ENCODE measurements at places on chromosomes 2 and 18.

GRCh38 chr2:8357738-8358518, 323.9 kb upstream of the ID2 start:
- DNase-seq = peak; percentile 7

DNA sequence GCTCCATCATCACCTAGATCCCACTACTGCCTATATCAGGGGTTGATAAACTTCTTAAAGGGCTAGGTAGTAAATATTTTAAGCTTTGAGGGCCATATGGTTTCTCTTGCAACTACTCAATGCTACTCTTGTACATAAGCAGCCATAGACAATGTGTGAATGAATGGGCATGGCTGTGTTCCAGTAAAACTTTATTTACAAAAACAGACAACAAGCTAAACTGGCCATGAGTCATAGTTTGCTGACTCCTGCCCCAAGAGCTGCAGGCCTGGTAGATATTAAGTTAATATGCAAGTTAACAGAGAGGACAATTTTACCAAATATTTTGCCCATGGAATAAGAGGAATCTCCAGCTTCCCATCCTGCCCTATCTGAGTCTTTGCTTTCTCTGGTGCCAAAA, 29.8 kb upstream of the MYO3B start:
- no peak for DNase-seq

DNA sequence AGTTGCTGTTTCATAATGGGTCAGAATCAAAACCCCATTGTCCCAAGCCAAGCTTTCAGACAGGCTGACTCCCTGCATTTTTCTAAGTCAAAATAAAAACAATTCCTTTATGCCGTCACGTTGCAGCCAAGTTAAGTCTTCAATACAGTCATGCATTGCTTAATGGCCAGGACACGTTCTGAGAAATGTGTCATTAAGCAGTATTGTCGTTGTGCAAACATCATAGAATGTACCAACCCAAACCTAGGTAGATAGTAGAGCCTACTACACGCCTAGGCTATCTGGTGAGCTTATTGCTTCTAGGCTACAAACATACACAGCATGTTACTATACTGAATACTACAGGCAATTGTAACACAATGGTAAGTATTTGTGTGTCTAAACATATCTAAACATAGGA, 160.4 kb upstream of the FOSL2 start:
- no peak for DNase-seq

GRCh38 chr2:42755191-42755880, 8.6 kb downstream of the OXER1 start:
- DNase-seq = peak; percentile 75

DNA sequence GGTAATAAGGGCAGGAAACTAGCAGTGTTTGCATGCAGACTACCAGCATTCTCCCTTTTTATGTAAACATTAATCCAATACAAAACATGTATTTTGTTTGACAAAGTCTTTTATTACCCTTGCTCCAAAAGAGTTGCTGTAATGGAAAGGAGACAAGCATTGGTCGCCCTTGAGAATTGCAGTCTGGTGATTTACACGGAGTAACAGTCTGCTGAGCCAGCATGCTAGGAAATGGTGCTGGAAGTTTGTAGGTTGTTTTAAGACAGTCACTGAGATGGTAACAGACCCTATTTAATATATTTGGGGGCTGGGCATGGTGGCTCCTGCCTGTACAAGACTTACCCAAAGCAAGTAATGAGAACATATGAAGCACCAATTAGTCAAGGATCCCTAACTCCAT, 2.8 kb upstream of the PRKCE start:
- DNase-seq = no peak

DNA sequence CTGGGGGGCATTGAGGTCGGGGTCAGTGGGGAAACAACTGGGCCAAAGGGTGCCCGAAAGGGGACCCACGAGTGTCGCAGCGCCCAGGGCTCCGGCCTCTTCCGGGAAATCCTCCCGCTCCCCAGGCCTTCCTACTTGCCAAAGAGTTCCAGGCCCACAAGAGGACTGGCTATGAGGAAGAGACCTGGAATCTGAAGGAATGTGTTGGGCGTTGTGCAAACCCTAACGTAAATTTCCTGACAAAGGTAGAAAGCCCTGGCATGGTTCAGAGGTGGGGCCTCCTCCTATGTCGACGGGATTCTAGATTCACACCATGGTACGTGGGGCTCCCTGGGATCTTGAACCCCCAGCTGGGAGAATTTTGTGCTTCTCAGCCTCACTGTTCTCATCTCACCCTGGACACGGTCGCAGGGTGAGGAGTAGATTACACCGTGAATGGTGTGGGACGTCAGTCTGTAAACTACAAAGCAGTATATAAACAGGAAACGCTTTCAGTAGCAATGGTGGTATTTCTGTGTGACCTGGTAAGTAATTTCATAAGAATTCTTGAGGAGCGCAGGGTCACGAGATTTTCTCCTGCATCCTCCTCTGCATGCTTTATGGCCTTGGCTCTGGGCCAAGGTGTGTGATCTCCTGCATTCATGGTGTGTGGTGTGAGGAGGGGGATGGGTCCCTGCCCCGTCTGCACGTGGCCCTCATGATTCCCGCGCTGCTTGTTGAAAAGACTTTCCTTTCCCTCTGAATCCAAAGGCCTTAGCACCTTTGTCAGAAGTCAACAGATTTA, 868 bp downstream of the HSBP1L1 start:
- no peak for DNase-seq

DNA sequence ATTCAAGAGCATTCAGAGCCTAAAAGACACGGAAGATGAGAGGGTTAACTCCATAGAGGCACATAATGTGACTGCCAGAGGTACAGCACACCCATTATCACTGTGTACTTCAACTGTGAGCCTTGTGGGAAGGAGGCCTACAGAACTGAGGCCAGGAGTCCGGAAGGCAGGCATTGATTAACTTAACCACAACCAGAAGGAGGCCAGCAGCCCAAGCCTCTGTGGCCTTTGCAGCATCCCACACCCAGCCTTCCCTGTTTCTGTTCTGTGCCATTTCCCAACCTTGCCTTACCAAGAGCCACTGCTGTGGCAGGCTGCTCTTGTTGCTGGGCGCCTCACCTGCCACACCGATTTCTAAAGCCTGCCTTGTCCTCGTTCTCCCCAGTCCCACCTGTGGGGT, 27.2 kb downstream of the SIGLEC15 start:
- DNase-seq = no peak

DNA sequence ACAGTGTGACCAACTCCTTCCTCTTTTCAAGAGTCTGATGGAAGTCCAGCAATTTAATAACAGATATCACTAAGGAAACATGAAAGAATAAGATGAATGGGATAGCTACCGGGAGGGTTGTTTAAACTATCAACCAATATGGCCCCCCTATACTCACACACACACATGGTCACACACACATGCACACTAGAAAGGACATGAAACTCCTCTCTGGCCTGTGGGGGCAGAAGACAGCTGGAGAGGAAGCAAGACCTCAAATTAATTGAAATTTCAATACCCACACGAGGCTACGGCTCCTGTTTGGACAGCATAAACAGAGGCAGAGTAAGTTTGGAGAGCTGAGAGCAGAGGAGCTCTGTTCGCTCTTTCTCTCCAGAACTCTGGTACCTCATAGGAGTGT, 34.7 kb upstream of the REEP1 start:
- no peak for DNase-seq

GRCh38 chr2:32135409-32135808, 30.3 kb upstream of the SLC30A6 start:
- DNase-seq = no peak

- no peak for DNase-seq
These were observed 6.1 kb downstream of the ARPC2 start for GRCh38 chr2:218223046-218223445.

- DNase-seq = no peak
These were observed 3.4 kb downstream of the FANCL start for GRCh38 chr2:58237741-58238140.

- DNase-seq = no peak
These were observed 198.2 kb downstream of the CTNNA2 start for GRCh38 chr2:79711098-79711497.

DNA sequence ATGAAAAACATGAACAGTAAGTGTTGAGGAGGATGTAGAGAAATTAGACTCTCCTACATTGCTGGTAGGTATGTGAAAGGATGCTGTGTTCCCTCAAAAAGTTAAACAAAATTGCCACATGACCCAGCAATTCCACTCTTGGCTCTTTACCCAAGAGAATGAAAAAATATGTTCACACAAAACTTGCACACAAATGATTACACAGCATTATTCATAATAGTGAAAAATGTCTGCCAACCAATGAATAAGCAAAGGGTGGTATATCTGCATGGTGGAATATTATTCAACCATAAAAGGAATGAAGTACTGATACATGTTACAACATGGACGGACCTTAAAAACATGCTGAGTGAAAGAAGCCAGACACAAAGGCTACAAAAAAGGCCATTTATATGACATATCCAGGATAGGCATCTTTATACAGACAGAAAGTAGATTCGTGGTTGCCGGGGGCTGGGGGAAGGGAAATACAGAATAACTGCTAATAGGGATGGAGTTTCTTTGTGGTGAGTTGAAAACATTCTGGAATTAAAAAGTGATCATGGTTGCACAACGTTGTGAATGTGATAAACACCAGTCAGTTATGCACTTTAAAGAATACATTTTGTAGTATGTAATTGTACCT, 85.4 kb upstream of the MYO3B start:
- DNase-seq = no peak

- DNase-seq = no peak
These were observed 458.5 kb upstream of the ACVR2A start for GRCh38 chr2:147386284-147386683.

DNA sequence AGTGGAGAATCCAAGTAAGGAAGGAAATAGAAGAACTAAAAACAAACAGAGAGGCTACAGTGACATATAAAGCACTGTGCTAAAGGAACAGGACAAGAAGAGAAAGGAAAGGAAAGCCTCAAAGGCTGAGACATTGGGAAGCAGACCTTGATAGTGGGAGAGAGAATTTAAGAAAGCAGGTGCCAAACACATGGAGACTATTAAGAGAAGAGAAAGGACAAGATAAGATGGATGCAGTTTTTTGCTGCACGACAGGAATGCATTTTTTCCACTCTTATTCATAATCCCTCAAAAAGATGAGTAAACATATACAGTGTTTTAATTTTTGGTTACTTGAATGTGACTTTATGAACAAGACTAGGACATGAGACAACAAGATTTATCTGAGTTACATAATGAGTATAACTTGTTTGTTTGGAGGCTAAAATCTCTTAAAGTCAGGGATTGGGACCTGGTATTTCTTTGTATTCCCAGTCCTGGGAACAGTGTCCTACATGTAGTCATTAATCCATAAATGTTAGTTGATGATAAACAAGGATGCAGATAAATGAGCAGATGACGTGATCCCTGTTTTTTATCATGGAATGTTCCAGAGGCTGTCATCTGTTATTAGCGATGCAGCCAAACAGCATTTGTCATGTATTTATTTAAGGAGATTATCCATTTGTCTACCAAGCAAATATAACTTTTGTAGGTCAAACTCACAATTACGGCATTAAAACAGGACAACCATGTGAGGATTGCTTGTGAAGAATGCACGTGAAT, 141.7 kb downstream of the DNER start:
- no peak for DNase-seq

GRCh38 chr2:12923907-12924610, 207.3 kb downstream of the TRIB2 start:
- no peak for DNase-seq

DNA sequence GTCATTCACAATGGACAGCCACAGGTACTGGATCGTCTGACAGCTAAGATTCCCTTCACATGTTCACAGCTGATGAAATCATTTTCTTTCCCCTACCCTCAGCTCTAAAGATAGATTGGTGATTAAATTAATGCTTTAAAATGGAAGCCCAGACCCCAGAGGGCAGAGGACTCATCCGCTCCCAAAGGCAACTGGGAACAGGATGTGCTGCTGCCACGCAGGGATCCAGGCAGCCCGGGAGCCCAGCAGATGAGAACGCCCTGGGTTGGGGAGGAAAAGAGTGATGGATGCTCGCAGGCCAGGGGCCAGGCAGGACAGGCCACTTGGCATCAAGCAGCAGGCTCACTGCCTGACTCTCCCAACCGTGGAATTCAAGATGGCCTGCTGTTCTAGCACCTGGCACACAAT, 41.3 kb downstream of the HDHD2 start:
- no peak for DNase-seq

DNA sequence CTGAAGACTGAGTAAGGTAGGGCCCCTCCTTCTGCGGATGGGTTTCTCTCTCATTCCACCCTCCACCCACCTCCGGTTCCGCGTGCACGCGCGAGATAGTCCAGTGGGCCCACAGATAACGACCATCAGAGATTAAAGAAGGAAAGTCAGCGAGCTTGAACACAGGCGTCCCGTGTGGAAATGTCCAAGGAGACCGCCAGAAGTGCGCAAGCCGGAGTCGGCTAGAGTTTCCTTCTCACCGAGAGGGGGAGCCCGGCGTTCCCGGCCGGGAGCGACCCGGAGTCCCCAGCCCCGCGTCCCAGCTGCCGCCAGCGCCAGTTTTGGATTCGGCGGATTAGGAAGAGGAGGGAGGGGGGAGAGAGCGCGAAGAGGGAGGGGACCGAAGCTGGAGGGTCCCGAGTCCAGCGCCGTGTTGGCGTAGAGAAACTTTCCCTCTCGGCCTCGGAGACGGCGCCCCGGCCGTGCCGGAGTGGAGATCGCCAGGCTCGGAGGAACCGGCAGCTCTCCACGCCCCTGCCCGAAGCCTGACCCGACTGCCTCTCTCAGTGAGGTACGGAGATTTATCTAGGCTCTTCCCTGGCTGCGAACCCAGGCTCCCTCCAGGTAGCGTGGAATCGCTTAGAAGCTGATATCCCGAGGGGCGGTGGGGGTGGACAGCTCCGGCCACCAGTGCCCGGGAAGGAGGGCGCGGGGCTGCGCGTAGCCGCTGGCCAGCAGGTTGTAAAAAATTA, at the start of gene GULP1:
Gene GULP1 (plus strand): TSS at position 258 of the 731 bp plus-strand sequence. CDS start 185,829 bp downstream, outside the sequence.
- DNase-seq = no peak

GRCh38 chr2:85049236-85049635, 78.3 kb downstream of the KCMF1 start:
- DNase-seq = no peak

- no peak for DNase-seq
These were observed 1096.8 kb upstream of the GYPC start for GRCh38 chr2:125559186-125559585.

DNA sequence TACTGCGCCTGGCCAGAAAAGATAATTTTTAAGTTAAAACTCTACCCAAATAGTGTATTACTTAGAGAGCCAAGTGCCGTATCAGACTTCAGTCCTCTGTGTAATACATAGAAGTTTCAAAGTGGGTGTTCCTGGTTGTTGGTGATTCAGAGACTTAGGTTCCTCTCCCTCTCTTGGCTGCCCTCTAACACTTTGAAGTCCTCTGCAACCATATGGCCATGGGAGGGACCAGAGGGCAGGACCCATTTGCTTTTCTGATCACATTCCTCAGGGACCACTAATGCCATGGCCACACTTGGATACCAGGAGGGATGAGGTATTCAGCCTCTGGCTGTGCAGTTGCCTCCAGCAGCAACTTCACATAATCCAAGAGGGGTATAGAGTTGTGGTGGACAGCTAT, 131.5 kb downstream of the CAPN13 start:
- no peak for DNase-seq

GRCh38 chr2:4091869-4092268, 388.5 kb downstream of the DCDC2C start:
- no peak for DNase-seq

Data from bone marrow (tissue), 2 donors.